ENCODE measurements at places on chromosomes 13 and 19. TPM values are rescaled to one million over a fixed set of nuclear protein-coding genes. Genes with fewer than 3 reads are reported as not detected.

Gene FXYD1
- total RNA-seq, result not detected

Gene AP2S1
- total RNA-seq, result 331 TPM

Gene MPV17L2
- 51.6 TPM for total RNA-seq

Gene LRRC63
- not detected for total RNA-seq

Gene BRCA2
- total RNA-seq, result 3.2 TPM

Gene BEST2
- not detected for total RNA-seq

Gene SERP2
- 0.56 TPM for total RNA-seq

Gene ZNF43
- total RNA-seq, result 2.4 TPM

Gene CKM
- not detected for total RNA-seq

Gene CCDC124
- 94.5 TPM for total RNA-seq

Gene CPAMD8
- total RNA-seq, result 0.74 TPM

Gene KL
- not detected for total RNA-seq

Gene ZNF30
- total RNA-seq, result 1.3 TPM

Gene COMMD6
- 61.5 TPM for total RNA-seq

Gene DAPK3
- total RNA-seq, result 63.6 TPM

Gene CEACAM7
- 0.71 TPM for total RNA-seq

Gene MADCAM1
- not detected for total RNA-seq

Gene SIGLEC10
- not detected for total RNA-seq

Gene NKG7
- not detected for total RNA-seq

Gene RNF113B
- total RNA-seq, result not detected

Gene KLK4
- not detected for total RNA-seq

Gene EPS8L1
- 112 TPM for total RNA-seq

Gene CYP4F11
- total RNA-seq, result not detected

Measured in airway epithelial cell (primary cell).